ENCODE measurements at places on chromosomes 7 and 10.

DNA sequence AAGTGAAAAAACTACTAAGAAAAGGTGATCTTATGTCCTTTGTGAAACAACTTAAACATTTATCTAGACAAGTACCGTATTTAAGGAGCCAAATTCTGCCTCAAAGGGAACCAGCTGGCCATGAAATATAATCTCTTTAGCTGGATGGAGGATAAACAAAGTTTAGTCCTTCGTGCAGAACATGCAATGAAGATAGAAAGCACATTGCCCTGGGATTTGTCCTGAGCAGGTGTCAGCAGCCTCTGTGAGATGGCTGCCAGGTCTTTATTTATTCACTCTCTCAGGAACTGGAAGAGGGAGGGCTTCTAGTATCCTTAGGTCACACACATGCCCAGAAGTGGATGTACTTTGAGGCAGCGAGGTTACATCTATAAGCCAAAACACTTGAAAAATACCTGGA lies 57.4 kb upstream of the CASD1 start:
- no peak for DNase-seq

- no peak for DNase-seq
Observed at GRCh38 chr10:102868911-102869257, 386 bp upstream of the AS3MT start.

- DNase-seq = no peak
Observed at GRCh38 chr7:48518092-48518491, 346.8 kb downstream of the ABCA13 start.

DNA sequence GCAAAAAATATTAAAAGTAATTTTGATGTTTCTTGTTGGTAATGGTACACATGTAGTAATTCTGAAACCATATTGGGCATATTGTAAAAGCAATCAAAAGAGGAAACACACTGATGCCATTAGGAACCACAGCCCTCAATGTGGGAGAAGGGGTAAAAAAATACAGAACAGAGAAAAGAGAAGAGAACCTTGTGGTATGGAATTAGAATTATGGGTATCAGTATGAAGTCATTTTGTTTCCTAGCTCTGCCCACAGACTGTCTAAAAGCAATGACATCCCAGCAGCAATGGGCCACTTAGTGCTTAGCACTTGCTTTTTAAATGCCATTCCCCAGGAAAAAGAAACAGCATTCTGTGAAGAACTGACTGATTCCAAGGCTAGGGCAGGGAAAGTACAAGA lies 61.5 kb downstream of the CPVL start:
- DNase-seq = no peak

- no peak for DNase-seq
Observed at GRCh38 chr7:136868496-136869000, at the start of gene CHRM2. Gene CHRM2 (plus strand): TSS chr7:136868652. CDS start chr7:137014866, 146,214 bp downstream.

GRCh38 chr10:71085689-71086438 lies 126.5 kb upstream of the UNC5B start:
- DNase-seq = no peak

DNA sequence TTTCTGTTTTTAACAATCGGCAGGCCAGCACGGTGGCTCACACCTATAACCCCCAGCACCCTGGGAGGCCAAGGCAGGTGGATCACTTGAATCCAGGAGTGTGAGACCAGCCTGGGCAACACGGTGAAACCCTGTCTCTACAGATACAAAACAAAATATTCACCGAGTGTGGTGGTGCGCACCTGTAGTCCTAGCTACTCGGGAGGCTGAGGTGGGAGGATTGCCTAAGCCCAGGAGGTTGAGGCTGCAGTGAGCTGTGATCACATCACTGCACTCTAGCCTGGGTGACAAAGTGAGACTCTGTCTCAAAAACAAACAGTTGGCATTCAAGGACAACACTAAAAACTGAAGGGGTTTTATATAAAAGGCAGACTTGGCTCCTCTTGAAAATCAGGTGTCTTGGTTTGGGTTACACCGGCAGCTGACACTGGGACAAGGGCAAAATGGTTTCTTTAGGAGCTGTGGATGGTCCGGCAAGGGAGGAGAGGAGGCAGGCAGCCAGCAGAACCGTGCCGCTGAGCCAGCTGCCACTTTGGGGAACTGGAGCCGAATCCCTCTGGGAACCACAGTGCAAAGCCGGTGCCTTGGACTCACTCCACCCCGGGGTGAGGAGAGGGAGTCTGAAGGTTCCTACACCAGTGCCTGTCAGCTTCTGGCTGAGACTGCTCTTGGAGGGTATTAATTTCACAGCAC lies 52.6 kb downstream of the CHST3 start:
- no peak for DNase-seq

DNA sequence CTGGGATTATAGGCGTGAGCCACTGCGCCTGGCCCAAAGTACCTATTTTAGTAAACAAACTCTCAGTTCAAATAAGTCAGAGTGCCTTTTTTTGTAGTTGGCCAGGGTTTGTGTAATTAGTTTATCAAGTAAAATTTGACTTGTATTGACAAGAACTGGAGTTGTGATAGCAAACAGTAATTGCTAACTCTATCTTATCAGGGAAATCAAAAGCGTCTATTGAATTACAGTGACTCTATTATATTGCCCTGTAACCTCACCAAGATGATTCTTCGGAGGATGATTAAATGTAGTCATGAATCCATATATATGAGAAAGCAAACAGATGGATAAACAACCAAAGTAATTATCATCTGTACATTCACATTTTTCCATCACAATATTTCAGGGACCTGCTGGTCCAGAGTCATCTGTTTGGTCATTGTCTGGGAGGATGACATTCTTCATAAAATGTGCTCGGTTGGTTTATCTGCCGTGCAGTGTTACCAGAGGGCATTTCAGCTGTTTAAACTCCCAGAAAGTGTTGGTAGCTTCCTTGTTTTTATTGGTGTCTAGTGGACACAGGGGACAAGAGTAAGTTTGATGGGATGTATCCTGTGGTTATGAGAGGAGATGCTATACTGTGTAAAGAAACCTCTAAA lies 35.6 kb downstream of the DOCK1 start:
- DNase-seq = no peak

- DNase-seq = no peak
Observed at GRCh38 chr10:102931643-102932042, 13.5 kb downstream of the CNNM2 start.

DNA sequence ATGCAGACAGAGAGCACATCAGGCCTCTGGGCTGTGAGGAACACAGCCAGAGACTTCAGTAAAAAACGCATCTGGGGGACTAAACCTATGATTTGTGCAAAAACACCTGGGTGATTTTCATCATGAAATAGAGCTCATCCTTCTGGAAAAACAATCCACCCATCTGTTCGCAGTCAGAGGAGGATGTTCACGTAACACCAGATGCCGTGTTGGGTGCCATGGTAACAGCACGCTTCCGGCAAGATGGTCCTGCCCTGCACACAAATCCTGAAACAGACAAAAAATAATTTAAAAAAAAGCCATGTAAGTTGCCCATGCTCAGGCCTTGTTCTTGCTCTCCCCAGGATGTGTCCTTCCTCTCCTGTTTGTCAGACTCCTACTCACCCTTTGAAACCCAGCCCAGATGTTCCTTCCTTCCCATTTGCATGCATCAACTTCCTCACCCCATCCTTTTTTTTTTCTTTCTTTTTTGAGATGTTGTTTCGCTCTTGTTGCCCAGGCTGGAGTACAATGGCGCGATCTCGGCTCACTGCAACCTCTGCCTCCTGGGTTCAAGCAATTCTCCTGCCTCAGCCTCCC lies 28.3 kb upstream of the GNA12 start:
- no peak for DNase-seq

- peak; percentile 31 for DNase-seq
Observed at GRCh38 chr10:69375307-69376151, 41.2 kb downstream of the TACR2 start.

DNA sequence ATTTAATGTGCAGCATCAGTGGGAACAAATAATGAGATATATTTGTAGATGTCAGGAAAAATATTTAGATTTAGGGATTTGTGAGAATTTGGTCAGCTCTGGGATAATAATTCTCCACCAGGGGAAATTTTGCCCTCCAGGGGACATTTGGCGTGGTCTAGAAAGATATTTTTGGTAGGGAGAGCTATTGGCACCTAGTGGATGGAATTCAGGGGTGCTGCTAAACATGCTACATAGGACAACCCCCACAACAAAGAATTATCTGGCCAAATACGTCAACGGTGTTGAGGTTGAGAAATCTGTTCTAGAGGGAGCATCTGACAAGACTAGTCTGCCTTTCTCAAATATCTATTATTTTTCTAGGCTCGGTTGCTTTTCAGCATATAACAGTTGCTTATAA lies 2.1 kb downstream of the ADK start:
- no peak for DNase-seq

- DNase-seq = no peak
Observed at GRCh38 chr7:1529383-1530116, 952 bp upstream of the MAFK start.

DNA sequence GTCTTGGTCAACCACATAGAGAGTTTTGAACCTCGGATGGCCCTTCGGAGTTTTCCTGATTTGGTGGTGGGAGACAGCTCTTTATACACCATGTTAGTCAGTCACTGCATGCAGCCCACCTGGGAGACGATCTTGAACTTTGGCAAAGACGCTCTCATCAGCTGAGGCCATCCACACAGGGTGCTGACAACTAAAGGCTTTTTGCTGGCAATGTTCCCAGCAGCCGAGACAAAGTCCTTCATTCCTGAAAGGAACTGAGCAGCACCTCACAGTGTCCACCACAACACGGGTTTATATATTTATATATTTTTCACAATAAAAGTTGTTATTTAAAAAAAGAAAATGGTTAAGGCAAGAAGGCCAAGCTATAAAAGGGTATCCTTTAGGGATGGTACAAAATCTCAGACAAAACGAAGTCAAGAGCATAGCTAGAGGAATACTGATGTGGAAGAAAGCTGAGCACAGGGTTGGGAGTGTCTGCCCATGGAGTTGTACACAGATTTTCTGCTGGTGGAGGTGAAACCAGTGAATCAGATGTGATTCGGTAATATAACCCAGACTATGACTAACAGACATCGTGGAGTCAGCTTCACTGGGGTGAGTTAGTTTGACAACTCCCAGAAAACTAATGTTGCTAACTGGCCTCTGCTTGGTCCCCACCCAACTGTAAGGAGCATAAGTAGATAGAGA lies 27.4 kb upstream of the CAPZA2 start:
- DNase-seq = no peak

DNA sequence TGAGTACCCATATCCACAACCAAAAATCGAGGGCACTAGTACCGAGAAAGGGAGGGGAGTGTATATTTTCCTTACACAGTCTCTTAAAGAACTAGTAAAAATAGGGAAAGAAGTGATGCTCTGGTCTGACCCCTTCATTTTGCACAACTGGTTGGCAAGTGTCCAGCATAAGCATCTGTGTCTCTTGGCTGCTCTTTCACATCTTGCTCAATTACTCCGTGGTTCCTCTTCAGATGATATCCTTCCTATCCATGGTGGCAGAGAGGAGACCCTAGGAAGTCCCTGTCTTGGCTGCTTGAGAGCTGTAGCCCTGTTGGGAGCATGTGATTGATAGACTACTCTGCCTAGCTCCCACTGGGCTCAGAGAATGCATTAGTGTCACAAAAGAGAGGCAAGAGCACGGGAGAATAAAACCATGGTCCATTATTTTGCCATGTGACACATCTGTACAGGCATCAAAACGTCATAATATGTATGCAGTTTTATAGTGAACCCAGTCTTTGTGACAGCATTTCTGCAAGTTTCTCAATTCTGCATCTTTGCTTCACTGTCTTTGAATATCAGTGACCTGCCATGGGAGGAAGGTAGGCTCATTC lies 111.8 kb upstream of the ANKRD1 start:
- no peak for DNase-seq

DNA sequence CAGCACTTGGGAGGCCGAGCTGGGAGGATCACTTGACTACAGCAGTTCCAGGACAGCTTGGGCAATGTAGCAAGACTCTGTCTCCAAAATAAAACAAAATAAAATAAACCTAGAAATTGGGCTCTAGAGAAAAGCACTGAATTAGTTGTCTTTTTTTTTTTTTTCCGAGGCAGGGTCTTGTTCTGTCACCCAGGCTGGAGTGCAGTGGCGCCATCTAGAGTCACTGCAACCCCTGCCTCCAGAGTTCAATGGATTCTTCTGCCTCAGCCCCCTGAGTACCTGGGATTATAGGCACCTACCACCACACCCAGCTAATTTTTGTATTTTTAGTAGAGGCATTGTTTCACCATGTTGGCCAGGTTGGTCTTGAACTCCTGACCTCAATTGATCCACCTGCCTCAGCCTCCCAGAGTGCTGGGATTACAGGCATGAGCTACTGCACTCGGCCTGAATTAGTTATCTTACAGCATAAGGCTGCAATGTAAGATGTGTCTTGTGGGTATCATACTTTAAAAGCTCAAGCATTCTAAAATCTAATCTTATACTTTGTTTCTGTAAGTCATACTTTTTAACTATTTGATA lies 12.8 kb downstream of the MEIG1 start:
- no peak for DNase-seq

GRCh38 chr10:44879531-44879899 lies 31.6 kb upstream of the TMEM72 start:
- no peak for DNase-seq

Measured in hematopoietic multipotent progenitor cell treated with erythropoietin and hydrocortisone succinate and interleukin-3 and kit ligand, for 15 days (in vitro differentiated cells).